ENCODE measurements at places on chromosomes 4 and X. TPM values are rescaled to one million over a fixed set of nuclear protein-coding genes. Genes with fewer than 3 reads are reported as not detected.

DNA sequence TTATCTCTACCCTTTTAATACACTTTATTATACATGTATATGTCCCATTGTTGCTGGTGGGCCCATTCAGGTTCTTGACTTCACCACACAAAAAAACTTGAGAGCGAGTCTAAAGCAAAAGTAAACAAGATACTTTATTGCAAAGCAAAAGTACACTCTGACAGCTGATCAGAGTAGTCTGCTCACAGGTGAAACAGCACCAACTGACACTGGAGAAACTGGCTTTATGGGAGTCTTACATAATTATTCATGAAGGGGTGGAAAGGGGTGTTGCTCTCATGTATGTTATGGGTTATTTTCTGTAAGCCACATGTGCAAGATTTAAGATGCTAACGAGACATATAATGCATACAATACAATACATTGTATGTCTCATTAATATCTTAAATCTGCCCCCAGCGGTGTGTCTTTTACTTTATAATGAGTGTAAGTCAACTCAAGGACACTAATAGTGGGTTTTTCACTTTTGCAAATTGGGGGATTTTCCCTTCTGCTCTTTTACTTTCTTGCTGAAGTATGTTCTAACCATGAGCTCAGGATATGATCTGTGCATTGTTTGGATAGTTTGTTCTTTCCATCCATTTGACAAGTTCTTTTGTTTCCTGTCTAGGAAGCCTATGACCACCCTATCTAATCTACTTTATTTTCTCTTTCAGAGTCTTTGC, 256.1 kb upstream of the ITM2A start:
- DNase-seq = no peak

The CFI gene
- total RNA-seq = not detected

DNA sequence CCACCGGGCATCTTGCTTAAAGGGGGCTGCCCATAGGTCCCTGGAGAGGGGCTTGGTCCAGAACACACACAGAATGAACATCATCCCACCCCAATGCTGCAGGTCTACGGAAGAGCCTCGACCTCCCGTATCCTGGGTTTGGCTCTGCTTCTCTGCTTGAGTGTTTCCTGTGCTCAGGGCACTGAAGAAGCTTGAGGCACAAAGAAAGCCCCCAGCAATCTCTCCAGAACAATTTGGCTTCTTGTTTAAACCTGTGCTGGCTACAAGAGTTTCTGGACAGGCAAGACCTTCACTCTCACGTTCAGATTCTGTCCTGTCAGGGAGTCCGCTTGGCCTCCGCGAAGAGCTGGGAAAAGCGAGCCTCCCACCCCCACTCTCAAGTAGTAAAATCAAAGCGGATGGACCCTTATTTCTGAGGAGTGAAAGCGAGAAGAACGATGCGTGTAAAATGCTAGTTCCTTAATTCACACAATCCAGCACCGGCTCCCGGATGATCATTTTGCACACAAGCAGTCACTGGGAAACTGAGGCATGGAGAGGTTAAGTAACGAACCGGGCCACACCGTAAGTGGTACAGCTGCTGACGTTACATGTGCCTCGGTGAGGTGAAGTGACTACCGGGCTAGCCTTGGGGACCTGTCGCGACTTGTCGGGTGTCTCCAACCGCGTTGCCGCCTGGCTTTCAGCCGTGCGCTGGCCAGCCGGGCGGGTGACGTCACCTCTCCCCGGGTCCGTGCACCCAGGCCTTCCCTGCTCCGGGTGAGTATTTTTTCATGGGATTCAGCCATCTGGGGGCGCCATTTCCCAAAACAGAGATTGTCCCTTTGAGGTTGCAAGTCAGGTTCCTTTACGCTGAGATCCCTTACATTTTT, 3.1 kb upstream of the SFRP2 start:
- peak; percentile 64 for DNase-seq

GRCh38 chr4:66852843-66853242, 692.5 kb downstream of the CENPC start:
- no peak for DNase-seq

DNA sequence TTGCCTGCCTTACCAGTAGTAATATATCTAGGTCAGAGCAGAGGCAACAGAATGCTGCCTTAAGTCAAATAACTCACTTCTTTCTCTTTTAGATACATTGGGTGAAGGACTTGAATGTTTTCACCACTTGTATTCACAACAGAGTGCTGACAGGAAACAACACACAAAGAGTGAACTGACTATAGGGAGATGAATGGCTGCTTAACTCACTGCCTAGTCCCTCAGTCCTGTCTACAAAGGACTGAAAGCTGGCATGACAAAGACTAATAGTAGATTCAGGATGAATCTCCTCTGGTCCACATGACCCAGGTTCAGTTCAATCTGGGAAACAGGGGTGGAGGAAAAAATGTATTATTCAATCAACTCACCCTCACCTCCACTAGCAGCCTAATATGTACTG, 134.2 kb downstream of the GALNTL6 start:
- DNase-seq = no peak

The PGRMC1 gene
- 89.6 TPM for total RNA-seq

DNA sequence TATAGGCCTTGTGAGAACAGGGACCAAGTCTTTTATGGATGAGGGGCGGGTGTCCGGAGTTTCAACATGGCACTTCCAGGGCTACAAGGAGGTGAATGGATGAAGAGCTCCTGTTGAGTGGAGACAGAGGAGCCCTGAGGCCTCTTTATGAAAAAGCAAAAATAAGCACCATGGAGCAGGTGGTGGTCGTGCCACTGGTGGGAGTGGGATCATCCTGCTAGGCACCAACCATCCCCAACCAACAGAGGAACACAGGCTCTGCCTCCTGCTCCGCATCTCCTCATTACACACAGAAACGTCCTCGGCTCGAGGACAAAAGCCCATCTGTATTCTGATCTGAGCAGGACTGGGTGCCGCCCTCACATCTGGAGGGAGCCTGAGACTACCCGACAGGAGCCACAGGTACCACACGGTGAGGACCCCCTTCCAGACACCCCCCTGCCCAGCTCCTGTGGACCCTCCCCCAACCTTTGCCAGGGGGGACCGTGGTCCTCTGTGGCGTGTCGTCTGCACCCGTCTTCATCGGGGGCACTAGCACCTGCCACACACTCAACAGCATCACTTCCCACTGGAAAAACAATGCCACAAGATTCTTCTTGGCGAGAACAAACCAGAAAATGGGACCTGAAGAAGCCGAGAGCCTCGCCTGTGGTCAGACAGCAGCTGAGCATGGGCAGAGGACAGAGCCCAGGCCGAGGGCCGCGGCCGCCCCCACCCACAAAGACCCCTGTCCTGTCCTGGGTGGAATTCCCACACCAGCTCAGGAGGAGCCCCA, 3.9 kb upstream of the PDE6B start:
- no peak for DNase-seq

The GPR173 gene
- not detected for total RNA-seq

The AMBN gene
- total RNA-seq = not detected

GRCh38 chr4:172245516-172245915, 432.3 kb downstream of the GALNTL6 start:
- DNase-seq = no peak

DNA sequence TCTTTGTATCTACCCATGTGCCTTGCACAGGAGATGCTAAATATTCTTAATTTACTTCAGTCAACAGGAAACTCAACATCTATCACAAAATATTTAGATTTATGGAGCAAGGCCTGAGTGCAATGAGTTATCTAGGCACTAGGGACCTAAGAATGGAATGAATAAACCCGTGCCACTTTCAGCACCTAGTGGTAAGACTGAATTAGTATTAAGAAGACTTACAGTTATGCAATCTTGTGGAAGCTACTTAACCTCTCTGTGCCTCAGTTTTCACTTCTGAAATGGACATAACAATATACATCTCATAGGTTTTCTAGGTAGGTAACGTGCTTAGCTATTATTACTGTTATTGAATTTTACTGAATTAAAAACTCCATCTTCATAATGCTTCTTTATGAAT, 144.6 kb upstream of the MAP3K15 start:
- no peak for DNase-seq

GRCh38 chr4:123696687-123697086, 300.1 kb downstream of the SPRY1 start:
- no peak for DNase-seq
